Dermis blood vessel endothelial cell (primary cell): ENCODE measurements at places on chromosomes 1 and 21.

- DNase-seq, result no peak
Measured at GRCh38 chr1:81298266-81298665, 502.5 kb upstream of the ADGRL2 start.

DNA sequence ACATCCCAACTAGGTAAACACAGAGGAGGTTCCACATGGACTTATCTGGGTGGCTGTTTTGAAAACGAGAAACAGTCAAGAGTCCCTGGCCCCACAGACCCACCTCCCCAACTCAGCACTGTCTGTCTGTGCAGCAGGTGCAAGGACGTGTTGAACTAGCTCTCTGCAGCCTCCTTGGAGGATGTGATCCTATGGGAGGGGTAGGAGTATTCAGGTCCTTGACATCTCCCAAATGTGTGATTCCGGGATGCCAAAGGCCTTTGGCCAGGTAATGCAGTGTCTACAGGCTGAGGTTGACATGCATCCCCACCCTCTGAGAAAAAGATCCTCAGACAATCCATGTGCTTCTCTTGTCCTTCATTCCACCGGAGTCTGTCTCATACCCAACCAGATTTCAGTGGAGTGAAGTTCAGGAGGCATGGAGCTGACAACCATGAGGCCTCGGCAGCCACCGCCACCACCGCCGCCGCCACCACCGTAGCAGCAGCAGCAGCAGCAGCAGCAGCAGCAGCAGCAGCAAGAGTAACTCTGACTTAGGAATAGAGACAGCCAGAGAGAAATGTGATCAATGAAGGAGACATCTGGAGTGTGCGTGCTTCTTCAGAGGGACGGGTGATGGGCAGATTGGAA, 151.6 kb upstream of the CAMK1G start:
- no peak for DNase-seq

- peak; percentile 78 for DNase-seq
Measured at GRCh38 chr1:44786138-44786840, 1.7 kb downstream of the BEST4 start.

DNA sequence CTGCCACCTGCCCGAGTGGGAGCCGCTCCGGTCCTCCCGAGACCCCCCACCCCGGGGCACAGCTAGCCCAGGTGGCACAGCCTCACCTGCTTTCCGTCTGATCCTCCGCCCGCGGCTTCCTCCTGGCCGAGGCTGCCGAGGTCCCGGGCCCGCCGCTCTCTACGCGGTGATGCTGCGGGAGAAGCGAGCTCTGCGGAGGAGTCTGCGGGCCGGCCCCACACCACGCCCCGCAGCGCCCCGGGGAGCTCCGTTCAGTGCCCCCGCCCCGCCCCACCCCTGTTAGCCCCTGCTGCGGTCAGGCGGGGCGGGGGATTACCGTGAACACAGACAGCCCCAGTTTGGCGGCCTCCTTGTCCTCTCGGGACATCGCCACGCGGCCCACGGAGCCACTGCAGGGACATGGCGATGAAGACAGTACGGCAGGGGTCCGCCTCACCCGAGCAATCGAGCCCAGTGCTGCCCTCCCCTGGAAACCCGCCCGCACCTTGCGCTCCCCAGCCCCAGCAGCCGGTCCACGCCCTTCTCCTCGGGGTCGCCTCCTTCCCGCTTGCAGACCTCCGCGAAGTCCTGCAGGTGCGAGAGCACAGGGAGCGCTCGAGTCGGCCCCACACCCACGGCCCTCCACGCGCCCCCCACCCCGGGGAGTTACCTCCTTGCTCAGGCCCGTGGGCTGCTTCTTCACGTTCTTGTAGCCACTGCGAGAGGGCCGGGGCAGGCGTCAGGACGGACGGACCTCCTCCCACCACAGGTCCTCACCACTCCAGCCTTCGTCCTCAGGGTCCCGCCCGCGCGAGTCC, 933 bp downstream of the C1orf35 start:
- DNase-seq, result peak; percentile 73

DNA sequence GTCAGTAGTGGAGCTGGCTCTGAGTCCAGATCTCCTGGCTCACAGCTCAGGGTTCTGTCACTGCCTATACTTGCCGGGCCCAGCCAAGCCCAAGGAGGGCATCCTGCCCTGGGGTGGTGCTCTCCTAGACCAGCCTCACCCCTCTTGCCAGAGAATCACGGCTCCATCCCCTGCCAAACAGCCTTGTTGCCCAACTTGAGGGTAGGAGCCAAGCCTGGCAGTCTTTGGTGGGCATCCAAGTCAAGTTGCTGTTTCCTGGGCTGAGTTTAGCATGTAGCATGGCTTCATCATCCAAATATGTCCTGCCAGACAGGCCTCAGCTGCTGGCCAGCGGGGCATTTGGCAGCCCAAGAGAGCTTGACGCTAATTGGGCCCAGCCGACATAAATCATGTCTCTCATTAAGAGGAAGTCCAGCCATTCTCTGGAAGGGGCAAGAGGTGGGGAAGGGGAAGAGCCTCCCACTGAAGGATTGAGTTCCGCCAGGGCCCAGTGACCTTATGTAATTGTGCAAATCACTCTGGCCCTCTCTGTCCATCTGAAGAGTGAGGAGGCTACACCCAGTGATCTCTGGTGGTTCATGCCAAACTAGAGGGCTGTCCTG, 22.6 kb upstream of the TRABD2B start:
- DNase-seq, result no peak

DNA sequence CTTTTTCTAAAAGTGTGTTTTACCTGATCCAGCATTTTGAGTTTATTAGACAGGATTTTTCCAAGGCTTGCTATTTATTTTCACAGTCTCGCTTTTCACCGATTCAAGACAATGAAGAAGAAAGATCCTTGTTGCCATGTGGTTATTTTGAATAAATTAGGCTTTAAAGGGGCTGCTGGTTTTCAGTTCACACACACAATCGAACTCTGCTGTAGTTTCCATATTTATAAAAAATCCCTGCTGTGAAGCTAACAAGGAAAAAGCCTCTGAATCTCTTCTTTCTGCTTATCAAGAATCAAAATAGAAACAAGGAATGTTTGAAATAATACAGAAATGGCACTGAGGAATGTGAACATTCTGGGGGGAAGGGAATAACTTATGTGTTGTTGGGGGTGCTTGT, 102.5 kb upstream of the KAZN start:
- DNase-seq, result no peak

GRCh38 chr21:43801006-43801783, 11.8 kb downstream of the RRP1 start:
- no peak for DNase-seq

DNA sequence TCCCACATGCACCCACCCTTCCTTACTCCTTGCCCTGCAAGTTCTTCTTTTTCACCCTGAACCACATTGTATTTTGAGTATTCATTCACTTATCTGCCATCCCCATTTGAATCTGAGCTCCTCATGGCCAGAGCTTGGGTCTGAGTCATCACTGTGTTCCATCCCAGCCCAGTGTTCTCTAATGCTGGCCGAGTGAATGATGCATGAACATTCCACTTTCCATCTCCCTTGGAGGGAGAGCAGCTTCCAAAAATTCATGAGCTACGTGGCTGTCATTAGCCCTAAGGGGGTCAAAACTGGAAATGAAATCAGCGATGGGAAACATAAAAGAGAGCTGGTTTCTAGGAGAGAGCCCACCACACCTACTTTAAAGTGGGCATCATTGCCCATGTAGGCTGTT, 187.0 kb upstream of the USP24 start:
- DNase-seq, result no peak

GRCh38 chr1:184222652-184223052, 164.2 kb upstream of the C1orf21 start:
- peak; percentile 72 for DNase-seq

DNA sequence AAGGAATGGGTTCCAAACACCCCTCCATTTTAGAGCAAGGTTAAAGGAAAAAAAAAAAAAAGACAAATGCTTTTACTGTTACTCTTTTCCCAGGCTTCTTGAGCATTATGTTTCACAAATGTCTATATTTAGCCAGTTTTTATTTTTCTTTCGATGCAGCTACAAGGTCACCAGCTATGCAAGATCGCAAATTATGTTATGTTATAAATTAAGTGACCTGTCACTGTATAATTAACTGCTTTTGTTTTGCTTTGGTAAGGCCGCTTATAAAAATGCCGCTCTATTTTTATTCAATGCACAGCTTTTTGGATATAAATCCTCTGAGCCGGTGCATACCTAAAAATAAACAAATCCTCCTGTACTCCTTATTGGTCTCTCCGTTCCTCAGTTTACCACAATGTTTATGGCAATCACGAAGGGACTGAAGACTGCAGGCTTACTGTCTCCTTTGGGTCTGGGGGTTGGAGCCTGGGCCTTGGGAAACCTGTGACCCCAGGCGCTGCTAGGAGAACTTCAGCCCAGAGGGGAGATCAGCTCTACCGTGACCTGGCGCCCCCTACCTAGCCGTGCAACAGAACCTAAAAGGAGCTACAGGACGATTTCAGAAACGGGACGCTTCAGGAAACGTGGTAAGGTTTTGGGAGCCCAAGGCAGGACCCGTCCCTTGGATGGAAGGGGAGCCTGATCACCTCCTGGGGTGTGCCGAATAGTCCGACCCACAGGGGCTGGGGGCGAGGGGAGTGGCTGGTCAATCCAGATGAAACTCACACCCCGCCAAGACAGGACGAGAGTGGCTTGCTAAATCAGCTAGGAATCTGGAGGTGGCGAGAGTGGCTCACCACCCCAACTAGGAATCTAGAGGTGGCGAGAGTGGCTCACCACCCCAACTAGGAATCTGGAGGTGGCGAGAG, 101.2 kb upstream of the CD55 start:
- DNase-seq, result no peak

GRCh38 chr1:192284927-192285326, 31.9 kb upstream of the RGS21 start:
- no peak for DNase-seq

DNA sequence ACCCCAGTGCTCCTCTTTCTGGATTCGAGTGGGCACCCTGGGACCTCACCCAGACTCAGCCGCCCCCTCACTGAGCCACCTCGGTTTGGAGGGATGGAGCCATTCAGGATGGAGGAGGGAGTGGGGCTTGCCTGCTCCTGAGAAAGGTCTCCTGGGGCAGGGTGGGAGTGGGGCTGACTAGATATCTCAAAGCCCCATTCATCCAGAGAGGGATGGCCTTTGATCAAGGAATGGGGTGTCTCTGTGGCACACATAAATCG, 10.1 kb upstream of the SPSB1 start:
- DNase-seq, result no peak

DNA sequence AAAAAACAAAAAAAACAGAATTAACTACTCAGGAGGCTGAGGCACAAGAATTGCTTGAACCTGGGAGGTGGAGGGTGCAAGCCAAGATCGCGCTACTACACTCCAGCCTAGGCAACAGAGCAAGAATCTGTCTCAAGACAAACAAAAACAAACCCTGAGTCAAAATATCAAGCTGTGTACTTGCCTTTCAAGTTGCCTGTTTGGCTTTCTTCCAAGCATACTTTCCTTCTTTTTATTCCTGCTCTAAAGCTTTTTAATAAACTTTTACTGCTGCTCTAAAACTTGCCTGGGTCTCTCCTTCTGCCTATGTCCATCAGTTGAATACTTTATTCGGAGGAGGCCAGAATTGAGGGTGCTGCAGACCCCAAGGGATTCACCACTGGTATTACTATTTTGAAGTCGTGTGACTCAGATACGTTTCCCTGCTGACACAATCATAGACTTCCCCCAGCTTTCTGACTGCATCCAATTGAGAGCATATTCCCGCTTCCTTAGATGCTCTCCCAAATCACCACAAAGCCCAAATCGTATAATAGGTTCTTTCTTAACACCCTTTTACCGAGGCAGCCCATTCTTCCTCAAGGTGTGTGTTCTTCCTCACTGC, 3.5 kb upstream of the ACBD6 start:
- peak; percentile 48 for DNase-seq

DNA sequence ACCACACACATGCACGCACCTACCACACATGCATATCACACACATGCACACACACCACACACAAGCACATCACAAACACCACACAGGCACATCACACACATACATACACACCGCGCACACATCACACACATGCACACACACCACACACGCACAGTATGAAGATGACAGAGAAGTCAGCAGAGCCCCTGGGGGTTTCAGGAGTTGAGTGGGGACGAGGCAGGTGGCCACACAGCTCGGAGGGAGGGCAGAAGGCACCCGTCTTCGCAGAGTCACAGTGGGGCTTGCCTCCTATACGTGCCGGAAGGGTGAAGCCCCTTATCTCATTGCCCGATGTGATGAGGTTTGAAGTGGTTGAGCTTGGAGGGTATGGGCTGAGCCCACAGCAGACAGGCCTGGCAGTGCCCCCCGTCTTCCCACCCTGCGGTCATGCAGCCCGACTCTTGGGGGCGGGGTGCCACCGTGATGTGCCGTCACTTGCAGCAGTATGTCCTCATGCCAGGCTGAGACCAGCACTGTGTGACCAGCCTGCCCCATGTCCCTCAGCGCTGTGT, 9.9 kb downstream of the PDE9A start:
- no peak for DNase-seq

GRCh38 chr1:40153073-40153770, 8.0 kb upstream of the RLF start:
- peak; percentile 80 for DNase-seq

- DNase-seq, result no peak
Measured at GRCh38 chr1:103194060-103194459, 85.7 kb upstream of the COL11A1 start.

GRCh38 chr1:119631433-119632102, 16.5 kb downstream of the ZNF697 start:
- peak; percentile 95 for DNase-seq

DNA sequence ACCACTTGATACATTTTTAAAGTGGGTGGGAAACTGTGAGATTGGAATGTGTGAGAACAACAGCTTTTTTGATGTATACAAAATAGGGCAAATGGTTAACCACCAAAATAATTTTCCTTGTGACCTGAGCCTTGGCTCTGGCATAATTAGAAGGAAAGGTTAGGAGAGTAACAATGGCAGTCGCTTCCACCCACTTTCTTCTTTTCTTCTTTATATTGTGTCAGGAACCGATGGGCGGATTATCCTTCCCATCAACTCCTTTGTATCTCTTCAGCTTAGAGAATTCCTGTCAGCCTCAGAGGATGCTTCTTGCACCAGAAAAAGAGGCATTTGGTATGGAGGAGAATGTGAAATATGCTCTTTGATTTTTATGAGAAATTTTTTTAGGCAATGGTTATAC, 90.6 kb downstream of the SDCCAG8 start:
- DNase-seq, result no peak

GRCh38 chr1:216554934-216555333, 131.7 kb upstream of the USH2A start:
- DNase-seq, result no peak

DNA sequence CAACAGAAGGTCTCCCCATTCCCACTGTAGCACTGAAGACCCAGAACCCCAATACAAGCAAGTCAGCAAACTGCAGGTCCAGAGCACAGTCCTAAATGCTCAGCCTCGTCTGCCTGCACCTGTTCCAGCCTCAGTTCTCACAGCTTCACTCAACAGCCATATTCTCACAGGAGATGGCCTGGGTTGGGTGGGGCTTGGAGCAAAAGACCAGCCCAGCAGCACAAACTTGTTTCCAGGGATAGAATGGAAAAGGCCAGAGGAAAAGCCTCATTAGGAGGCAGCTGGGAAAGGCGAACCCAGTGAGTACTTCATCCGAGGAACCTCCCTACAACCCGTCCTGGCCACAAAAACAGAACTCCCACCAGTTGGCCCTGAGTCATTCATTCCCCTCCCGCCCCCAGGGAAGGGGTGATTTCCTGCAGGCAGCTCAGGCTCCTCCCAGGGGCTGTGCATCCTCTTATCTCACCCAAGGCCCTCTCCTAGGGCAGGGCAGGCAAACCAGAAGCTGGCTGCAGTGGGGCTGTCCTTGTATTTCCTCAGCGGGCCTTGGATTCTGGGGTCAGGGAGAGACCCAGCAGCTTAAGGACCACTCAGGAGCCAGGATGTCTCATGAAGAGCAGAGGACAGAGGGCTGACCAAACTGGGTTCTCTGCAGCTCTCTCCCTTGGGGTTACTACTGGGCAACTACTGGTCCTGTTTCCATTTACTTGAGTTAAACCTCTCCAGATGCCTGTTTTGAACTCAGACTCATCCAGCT, 7.4 kb upstream of the MPL start:
- peak; percentile 85 for DNase-seq
